ENCODE measurements at places on chromosomes 12 and 14.

GRCh38 chr14:94963051-94963450 lies 193.1 kb upstream of the GSC start:
- no peak for DNase-seq

DNA sequence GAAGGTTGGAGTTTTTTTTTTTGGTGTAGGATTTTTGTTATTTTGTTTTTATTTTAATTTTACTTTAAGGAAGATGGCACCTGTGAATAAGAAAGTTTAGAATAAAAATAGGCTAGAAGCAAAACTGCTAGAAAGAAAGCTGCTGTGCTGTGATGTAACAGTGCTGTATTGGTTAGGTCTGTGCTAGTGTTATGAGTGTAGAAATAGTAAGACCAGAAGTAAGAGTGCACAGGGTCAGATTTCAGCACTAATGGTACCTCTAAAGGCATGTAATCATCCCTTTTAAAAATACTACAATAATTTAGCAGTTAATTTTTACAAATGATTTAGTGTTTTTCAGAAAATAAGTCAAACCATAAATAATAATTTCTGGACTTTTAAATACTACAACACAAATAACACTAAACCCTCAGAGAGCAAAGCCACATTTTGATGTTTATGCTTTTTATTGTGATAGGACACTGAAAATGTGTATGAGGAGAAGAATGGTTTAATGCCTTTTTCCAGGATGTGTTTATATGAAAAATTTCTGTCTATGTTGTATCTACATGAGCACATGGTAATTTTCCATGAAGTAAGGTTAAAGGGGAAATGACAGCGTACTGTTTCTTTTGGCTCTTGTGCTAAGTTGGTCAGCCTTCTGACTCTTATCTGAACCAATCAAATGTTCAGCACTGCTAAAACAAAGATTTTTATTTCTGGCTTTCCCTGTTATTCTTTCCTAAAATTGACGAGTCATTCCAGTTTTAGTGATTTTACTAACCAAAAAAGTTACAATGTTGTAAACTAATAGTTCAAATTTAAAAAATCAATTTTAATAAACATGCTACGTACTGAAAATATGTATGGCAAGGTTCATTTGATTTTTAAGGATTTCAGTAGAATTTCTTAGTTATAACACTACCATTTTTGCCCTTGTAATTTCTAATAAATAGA lies 96.1 kb downstream of the PPHLN1 start:
- no peak for DNase-seq

DNA sequence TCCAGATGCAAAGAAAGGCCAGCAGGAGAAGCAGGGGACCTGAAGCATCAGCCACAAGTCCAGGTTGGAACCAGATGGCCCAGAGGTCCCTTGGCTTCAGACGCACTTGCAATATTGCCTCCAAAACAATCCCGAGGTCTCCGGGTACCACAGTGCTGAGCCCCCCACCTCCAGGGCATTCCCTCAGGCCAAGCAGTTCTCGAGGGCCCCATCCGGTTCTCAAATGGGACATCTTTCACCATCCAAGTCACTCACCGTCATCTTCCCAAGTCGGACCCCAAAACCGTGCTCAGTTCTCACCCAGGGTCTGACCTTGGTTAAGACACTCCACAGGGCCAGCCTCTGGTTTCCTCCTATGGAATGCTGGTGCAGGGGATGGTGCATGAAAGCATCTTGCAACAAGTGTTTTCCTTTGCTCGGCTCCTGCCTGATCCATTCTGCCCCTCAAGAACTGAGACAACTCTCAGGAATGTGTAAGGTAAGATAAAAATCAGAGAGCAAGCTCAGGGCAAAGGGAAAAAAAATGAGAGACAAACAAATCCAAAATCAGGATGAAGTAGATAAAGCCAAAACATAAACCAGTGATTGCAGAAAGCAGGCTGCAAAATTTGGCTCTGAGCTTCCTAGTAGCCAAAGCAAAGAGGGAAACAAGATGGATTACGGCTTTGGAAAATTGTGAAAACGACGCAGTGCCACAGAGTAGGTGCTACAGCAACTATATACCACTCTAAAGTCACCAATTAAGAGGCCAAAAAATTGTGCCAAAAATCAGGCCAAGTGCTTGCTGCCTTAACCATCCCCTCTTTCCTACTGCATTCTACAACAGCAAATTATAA lies 8.0 kb downstream of the NCOR2 start:
- DNase-seq, result no peak

- DNase-seq, result peak; percentile 55
Measured at GRCh38 chr12:51395283-51396230, 4.4 kb upstream of the GALNT6 start.

- DNase-seq, result no peak
Measured at GRCh38 chr14:67863223-67863622, 43.6 kb downstream of the RAD51B start.

DNA sequence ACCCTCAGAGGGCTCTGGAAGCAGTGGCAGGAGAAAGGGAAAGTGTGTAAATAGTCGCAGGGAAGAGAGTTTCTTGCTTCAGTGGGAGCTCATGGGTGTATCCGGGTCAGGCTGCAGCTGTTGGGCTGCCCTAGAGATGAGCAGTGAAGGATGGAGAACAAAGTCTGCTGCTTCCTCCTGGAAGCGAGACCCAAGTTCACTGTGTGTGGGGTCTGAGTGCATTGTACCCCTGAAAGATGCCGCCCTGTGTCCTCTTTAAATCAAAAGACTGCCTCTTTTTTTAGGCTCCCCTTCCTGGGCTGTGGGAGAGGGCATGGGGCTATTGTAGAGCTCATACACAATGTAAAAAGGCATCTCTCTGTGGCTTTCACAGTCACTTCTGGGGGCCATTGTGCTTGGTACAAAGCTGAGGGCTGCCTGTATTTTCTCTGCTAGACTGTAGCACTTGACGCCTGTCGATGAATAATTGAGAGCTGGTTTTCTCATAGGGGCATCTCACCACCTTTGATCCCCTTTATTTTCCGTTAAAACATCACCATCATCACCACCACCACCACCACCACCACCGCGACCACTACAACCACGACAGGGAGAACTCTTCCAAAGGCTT lies 16.7 kb downstream of the CHST11 start:
- DNase-seq, result no peak

DNA sequence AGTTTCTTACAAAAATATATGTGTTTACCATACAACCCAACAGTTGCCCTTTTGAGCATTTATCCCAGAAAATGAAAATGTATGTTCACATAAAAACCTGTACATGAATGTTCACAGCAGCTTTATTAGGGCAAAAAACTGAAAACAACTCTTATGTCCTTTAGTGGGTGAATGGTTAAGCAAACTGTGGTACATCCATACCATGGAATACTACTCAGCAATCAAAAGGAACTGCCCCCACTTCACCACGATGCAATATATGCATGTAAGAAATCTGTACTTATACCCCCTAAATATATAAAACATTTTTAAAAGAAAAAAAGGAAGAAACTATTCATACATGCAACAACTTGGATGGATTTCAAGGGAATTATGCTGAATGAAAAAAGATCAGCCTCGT lies 6.7 kb upstream of the NEK9 start:
- no peak for DNase-seq

- DNase-seq, result no peak
Measured at GRCh38 chr12:80821513-80822000, 104.8 kb downstream of the MYF5 start.

DNA sequence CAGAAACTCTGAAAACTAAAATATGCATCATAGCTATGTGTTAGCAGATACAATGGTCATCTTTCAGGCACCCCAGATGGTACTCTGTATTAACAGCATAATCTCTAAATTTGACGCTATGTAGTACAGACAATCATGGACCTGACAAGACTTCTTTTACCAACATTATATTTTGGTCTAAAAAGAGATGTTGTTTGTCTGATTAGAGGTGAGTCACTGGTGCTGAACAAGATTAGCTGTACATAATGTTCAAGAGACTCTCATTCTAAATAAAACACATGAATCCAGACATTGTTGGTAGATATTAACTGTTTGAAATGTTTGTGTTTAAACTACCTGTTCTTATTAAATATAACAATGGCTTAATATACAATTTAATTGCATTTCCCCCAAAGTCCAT lies 146.4 kb upstream of the LMNTD1 start:
- DNase-seq, result no peak

GRCh38 chr12:105384916-105385535 lies 54.5 kb downstream of the C12orf75 start:
- DNase-seq, result no peak

DNA sequence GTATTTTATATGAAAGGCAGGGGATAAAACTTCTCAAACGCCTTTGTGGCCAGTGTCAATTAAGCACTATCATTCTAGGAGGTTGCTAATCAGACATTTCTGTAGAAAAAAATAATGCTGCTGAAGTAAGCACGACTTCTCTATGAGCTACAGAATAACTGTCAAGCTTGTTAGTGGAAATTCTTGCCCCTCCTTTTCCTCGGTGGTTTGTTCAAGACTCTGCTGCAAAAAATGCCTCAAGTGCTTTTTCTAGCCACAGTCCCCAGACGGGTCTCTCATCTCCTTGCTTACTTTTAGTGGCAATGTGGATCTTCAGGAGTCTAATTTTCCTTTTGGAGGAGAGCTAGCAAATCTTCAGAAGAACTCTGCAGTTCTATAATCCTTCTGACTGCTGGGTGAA lies 452.0 kb downstream of the FUT8 start:
- DNase-seq, result no peak

DNA sequence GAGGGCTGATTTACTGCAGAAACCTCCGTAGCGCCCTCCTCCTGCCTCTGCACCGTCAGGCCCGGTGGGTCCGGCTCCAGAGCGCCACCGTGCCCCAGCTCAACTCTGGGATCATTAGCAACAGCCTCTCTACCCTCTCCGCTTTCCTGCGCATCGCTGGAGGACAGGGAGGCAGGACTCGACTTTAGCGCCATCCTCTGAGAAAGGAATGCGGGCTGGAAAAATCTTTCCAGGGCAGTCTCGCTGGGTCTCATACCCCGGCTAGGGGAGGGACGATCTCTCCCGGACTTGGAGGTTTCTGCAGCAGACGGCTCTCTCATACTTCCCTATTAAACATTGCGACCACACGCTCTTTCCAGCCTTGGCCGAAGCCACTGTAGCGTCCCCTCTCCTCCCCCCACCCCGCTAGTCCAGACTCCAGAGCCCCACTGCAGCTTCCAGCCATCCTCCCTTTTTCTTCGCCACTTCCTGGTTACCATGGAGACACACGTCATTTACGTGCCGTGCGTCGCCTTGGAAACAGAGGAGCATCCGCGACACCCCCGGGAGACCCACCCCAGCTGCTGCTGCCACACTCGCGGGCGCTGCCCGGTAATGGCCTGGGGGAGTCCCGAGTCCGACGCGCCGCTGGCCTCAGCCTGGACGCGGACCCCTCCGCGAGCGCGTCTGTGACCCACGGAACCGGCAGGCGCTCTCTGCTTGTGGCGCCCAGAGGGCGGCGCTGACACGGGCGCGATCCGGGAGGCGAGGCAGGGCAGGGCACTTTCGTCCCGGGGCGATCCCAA lies at the start of gene CCDC184:
Gene CCDC184, plus strand, starts transcription at position 554 of the 785 bp plus-strand sequence. CDS start 479 bp downstream, outside the sequence.
- peak; percentile 77 for DNase-seq

GRCh38 chr12:51900323-51900889 lies 6.9 kb upstream of the ACVRL1 start:
- DNase-seq, result no peak

DNA sequence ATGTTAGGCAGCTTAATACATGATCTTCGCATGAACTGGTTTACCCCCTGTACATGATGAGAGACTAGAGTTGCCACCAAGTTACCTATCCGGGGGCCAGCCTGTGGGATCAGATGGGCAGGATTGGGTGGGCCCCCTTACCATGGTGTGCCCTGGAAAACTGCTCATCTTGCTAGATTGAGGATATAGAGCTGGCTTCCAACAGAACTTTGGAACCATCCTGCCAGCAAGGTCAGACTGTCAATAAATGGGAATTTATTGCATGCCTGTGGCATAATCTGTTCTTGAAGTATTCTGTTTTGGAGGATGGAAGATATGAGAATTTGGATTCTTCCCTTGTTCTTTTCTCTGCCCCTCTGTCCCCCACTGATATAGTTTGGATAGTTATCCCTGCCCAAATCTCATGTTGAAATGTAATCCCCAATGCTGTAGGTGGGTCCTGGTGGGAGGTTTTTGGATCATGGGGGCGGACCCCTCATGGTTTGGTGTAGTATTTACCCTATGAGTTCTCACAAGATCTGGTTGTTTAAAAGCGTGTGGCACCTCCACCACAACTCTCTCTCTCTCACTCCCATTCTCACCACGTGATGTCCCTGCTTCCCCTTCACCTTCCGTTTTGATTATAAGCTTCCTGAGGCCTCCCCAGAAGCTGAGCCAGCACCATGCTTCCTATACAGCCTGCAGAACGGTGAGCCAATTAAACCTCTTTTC lies 3.7 kb upstream of the TM9SF1 start:
- DNase-seq, result no peak

DNA sequence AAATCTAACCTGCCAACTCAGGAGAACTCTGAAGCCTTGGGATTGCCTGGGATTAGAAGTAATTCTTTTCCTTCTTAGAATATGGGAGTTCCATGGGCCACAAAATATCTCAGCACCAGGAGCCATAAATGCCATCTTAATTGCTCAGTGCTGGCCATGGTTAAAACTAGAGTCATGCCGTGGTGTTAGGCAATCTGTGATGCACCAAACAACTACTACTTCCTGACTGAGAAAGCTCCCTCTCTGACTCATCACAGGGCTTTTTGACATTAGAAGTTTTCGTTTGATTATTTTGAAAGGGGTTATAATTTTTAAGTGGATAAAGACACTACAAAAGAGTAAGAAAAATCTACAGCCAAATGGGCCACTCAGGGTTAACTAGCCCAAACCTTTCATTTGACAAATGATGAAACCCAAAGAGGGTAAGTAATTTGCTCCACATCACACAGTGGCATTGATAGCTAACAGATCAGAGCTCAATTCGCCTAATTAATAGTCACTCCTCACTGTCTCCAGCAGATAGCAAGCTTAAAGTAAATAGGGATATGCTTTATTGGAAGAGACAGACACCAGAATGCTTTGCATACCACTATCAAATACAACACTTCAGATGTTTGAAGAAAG lies 377.3 kb downstream of the EMP1 start:
- DNase-seq, result no peak

GRCh38 chr12:59149995-59150642 lies 229.8 kb upstream of the LRIG3 start:
- no peak for DNase-seq

DNA sequence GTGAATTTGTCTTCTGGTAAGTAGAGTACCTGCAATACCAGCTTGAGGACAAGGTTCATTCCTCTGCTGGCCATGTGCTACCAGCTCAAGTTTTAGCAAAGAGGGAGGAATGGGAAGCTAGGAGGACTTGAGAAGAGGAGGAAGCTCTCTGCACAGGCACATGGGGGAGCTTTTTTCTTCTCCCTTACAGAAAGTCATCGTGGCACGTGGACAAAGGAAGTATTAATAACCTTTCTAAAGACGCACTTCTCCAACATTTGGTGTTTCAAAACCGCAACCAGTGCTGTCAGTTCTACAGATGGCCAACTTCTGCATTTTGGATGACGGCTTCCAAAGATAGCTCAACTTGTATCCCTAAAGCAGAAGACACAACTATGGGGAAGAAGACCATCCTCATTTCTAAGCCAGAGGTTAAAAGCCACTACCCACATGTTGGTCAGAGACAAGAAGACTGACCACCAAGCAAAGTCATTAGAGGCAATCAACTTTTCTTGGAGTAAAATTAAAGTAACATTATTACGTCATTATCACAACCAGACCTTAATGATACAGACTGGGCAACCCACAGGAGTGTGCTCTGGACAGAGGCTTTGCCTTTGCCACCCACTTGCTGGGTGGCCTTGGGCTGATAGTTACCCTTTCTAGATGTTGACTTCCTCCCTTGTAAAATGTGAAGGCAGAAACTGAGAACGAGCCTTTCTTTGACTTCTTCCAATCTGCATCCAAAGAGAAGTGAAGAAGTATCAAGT lies 12.3 kb upstream of the TMED10 start:
- DNase-seq, result no peak
